ENCODE measurements at places on chromosomes 11 and 22.

GRCh38 chr11:3215346-3216026, 3.1 kb downstream of the MRGPRG start:
- DNase-seq, result no peak

- no peak for DNase-seq
Observed at GRCh38 chr11:1546077-1546535, 26.0 kb downstream of the DUSP8 start.

DNA sequence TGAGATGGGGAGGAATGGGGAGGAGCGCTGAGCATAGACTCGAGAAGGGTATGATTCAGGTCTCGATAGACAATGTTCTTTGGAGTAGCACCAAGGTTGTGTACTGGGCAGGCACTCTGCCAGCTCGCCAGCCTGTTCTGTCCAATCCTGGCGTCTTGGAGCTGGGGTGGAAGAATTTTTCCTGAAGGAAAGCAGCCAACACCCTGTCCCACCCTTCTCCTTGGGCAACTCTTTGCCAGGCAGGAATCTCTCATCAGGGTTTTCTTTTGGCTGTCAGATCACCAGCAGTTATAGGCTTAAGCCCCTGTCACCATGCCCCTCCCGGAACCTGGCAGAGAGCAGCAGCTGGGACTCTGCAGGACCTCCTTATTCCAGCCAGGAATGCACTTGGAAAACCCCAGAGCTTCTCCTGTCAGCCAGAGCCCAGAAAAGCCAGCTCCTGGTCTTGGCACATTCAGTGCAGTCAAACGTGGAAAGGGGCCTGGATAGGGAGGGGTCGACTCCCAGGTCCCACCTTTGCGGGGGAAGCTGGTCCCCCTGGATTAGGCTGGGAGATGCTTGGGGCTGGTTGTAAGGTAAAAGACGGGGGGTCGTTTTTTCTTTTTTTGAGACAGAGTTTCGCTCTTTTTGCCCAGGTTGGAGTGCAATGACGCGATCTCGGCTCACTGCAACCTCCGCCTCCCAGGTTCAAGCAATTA, 14.4 kb upstream of the SPTBN2 start:
- DNase-seq, result no peak

DNA sequence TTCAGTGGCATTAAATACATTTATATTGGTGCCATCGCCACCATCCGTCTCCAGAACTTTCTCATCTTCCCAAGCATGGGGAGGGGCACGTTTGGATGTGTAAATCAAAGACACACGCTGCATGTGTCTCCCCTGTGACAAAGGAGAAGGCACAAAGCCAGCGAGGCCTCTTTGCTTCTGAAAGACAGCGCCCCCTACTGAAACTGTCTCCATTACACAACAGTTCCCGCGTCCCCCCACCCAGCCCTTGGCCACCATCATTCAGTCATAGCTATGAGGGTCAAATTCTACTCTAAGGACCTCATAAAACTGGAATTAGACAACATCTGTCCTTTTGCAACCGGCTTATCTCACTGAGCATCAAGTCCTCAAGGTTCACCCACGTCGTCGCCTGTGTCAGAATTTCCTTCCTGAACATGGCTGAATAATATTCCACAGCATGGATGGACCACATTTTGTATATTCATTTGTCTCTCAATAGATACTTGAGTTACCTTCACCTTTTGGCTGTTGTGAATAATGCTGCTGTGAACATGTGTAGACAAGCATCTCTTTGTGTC, 64.8 kb downstream of the IGF2 start:
- no peak for DNase-seq

DNA sequence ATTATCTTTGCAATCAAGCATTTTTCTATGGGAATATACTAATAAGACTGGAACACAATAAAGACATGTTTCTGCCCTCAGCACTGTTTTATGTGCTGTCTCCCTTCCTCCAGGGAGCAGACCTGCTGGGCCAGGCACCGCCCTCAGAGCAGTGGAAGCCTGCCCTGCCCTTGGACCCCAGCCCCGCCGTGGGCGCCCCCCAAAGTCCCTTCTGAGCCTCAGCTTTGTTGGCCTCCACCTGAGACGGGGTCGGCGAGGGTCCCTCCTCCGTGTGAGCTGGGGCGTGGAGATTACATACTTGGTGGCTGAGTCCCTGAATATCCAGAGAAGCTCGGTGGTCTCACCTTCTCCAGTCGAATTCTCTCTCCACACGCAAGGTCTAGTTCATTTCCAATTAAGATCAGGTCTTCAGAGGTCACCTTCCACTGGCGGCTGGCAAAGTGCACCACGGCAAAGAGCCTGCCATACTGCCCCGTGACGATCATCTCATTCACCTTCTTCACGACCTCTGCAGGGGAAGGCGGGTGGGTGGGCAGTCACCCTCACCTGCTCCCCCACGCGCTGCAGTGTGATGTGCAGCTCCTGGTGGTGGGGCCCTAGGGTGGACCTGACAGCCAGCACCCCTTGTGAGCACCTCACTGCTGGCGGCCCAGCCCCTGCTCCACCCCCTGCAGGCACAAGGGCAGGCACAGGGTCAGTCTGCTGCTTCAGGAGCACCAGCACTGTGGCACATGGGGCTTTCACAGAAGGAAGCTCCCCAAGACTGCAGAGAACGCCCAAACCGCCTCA, 7.3 kb downstream of the MRPL21 start:
- DNase-seq, result no peak

- DNase-seq, result no peak
Observed at GRCh38 chr22:40021401-40022000, 26.7 kb downstream of the FAM83F start.

GRCh38 chr11:121754598-121754997, 301.8 kb upstream of the SORL1-AS1 start:
- DNase-seq, result no peak

GRCh38 chr11:100098560-100098959, 588.5 kb upstream of the ARHGAP42 start:
- DNase-seq, result no peak

GRCh38 chr11:88363648-88364065, 26.1 kb upstream of the CTSC start:
- DNase-seq, result no peak

- no peak for DNase-seq
Observed at GRCh38 chr22:38028344-38029130, 28.7 kb upstream of the PICK1 start.

- DNase-seq, result no peak
Observed at GRCh38 chr11:33867996-33868646, 23.8 kb downstream of the LMO2 start.

DNA sequence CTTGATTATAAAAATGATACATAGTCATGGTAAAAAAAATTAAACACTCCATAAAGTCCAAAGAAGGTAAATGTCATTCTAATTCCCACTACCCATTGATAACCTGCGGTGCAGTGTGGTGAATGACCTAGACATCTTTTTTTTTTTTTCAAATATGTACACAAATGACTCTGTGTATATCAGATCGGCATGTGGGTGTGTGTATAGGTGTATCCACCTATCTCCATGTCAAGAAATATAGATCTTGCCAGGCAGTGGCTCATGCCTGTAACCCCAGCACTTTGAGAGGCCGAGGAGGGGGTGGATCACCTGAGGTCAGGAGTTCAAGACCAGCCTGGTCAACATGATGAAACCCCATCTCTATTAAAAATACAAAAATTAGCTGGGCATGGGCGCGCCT, 18.4 kb upstream of the CBX6 start:
- no peak for DNase-seq

DNA sequence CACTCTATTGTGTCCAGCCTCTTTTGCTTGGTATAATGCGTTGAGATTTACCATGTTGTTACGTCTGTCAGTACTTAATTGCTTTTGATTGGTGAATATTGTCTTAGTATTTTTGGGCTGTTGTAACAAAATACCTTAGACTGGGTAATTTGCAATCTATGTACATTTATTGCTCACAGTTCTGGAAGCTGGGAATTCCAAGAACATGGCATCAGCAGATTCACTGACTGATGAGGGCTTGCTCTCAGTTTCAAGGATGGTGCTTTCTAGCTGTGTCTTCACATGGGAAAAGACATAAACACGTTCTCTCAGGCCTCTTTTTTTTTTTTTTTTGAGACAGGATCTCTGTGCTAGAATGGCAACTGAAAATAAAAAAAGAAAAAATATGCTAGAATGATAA, 46.7 kb upstream of the INCENP start:
- no peak for DNase-seq

DNA sequence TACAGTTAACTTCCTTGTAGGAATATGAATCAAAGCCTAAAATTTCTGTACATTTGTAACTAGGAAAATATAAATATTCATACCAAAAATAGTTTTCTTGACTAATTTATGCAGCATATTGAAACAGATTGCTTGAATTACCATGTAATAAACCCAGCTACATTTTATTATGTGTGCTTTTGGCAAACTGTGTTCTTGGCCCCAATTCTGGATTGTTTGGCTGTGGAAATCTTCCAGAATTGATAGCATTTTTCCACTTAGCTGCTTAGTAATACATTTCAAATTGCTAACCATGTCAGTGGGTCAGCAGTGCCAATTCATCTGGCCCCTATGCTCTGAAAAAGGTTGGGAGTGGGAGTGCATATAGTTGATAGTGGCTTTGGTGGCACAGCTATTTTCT, 32.3 kb downstream of the PDHX start:
- DNase-seq, result no peak

GRCh38 chr11:107696140-107696539, 15.7 kb downstream of the SLN start:
- no peak for DNase-seq

DNA sequence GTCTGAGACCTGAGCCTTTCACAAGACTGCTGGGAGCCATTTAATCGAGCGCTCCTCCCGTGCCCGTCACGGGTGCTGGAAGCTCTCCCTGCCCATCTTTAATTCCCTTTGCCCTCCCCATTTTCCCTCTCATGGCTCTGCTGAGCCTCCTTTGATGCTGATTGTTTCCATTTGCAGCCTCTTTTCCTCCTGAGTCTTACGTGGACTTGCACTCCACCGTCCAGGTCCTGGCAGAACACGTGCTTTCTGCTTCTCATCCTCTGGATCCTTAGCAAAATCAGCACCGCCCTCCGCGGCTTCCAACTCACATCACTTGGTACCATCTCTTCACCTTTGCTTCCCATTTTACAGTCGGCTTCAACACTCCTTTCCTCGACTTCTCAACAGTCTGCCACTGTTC, 7.3 kb downstream of the IFT27 start:
- DNase-seq, result no peak

DNA sequence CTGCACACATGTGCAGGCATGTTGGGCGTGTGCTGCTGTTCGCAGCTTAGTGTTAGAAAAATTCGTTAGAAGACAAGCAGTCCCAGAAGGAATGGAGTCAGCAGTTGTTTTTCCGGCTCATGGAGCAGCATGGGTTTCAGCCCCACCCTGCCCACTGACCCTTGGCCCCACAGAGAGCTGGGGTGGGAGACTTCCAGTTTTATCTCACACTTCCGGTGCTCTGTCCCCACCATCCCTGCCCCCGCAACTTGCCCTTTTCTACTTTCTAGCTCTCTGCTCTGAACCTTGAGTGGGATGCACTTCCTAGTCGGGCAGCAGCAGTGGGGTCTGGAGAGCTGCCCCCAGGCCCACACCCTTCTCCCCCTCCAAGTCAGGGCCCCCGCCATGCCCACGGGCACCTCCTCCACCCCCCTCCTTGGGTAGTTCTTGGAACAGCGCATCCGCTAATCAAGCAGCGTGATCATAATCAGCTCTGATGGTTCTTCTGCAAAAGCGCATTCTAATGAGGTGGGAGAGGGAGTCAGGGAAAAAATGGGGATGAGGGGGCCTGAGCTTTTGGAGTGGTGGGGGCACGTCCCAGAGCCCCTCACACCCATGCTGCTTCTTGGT, 184.4 kb downstream of the CEP164 start:
- DNase-seq, result no peak

DNA sequence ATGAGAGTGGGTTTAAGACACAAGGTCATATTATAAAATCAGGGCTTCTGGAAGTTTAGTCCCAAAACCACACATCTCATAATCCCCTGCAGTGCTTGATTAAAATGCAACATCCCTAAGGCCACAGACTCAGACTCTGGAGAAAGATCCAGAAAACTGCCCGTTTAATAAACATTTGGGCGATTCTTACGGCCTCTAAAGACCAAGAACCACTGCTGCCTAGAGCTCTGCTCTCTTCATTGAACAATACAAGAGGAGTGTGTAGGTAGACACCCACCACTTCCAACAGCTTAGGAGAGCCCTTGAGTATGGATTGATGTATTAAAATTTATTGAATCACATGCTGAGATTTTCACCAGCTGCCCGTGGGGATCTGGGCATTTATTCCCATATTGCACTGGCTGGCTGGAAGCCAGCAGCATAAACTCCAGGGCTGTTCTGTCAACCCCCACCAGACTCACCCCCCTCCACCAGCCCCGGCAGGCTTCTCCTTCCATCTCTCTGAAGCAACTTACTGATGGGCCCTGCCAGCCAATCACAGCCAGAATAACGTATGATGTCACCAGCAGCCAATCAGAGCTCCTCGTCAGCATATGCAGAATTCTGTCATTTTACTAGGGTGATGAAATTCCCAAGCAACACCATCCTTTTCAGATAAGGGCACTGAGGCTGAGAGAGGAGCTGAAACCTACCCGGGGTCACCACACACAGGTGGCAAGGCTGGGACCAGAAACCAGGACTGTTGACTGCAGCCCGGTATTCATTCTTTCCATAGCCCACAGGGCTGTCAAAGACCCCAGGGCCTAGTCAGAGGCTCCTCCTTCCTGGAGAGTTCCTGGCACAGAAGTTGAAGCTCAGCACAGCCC, 749 bp upstream of the BEST1 start:
- no peak for DNase-seq

DNA sequence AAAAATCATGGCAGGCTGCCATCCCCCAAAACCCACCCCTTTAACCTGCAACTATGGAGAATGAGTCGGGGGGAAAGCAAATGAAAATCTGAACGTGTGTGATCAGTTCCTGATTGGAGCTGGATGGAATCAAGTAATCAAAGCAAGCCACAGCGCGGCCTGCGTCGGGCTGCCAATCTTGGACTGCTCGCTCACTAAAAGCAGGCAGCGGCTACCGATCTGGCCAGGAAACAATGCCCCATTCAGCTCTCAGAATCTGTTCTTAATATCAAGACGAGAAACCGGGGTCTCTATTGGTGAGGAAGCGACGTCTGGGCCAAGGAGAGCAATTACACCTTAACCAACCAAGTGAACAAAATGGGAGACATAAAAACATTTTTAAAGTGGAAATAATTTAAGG, 472.2 kb downstream of the SOX6 start:
- no peak for DNase-seq

GRCh38 chr22:25475257-25476022, 89.0 kb upstream of the GRK3 start:
- no peak for DNase-seq

- DNase-seq, result no peak
Observed at GRCh38 chr11:122025757-122026156, 90.3 kb downstream of the BLID start.

- no peak for DNase-seq
Observed at GRCh38 chr11:117281159-117281558, 10.0 kb upstream of the BACE1-AS start.

DNA sequence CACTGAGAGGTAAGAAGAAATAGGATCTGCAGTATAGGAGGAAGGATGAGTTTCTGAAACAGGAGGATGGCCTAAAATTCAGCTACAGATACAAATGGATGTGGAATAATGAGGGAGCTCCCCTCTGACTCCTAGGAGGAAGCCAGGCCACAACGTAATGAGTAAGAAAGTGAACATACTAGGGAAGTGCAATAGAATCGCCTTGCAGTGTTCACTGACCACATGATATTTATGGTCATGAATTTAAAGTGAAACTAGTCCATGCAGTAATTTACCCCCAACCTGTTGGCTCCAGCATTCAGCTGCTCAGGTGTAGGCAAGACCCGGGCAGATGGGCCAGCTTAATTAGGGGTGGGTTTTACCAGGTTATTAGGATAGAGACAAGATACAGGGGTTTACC, 101.7 kb downstream of the DEUP1 start:
- no peak for DNase-seq
